Stimulated activated CD8-positive, alpha-beta memory T cell treated with anti-CD3 and anti-CD28 coated beads, Interleukin-15, amount 100 ng/mL, for 24 hours (primary cell): ENCODE measurements at places on chromosomes 2 and 18.

DNA sequence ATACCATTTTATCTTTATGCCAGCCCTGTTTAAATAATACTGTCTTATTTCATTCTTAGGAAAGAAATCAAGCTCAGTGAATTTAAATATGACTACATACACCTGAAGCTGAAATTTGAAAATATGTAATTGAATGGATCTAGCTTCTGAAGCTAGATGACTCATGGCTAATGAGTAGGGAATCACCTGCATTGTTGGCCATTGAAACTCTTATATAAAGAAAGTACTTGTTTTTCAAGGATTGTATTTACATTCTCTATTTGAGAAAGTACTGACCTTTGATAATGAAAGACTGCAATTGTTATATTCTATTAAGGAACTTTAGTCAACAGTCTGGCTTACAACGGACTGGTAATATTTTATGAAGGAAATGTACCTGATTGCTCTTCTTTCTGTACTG lies 346.7 kb upstream of the LRATD1 start:
- no peak for DNase-seq

DNA sequence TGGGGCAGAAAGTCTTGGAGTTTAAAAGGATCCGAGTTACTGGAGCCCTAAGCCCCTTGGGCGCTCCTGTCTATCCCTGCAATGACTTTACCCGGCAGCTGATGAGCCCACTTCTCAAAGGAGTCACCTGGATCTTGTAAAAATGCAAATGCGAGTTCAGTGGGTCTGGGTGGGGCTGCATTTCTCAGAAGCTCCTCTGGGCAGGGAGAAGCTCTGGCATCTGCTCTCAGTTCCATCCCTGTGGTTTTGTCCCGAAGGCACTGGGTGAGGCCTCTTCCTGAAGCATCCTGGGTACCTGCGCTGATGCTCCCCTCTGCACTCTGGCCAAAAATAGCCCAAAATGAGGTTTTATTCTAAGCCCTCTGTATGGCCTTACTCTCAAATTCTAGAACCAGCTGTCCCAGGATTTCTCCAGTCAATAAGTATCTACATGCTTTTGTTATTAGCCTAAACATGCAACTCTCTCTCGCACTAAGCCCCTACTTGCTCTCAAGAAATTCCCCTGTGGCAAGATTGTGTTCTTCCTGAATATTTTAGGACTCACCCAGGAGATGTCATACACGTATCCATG lies 167.8 kb upstream of the APCDD1 start:
- no peak for DNase-seq

- DNase-seq: no peak
These were observed 128.6 kb downstream of the BIRC6 start for GRCh38 chr2:32485399-32485798.

- no peak for DNase-seq
These were observed 167.3 kb downstream of the SEPTIN10 start for GRCh38 chr2:109446278-109447131.

DNA sequence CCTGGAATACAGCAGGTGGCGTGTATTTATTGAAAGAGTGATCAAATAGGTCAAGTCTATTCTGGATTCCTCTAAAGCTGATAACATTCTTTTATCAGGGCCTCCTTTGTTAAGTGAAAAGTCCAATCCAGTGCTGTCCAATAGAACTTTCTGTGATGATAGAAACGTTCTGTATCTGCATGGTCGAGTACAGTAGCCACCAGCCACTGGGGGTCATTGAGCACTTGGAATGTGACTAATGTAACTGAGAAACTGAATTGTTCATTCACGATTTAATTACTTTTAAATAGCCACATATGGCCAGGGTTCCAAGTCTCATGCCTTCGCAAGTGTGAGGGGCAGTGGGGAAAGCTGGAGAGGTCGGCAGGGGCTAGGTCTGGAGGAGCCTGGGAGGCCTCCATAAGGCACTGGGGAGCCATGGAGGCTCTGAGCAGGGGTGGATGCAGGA lies 20.5 kb downstream of the SH2D6 start:
- no peak for DNase-seq

DNA sequence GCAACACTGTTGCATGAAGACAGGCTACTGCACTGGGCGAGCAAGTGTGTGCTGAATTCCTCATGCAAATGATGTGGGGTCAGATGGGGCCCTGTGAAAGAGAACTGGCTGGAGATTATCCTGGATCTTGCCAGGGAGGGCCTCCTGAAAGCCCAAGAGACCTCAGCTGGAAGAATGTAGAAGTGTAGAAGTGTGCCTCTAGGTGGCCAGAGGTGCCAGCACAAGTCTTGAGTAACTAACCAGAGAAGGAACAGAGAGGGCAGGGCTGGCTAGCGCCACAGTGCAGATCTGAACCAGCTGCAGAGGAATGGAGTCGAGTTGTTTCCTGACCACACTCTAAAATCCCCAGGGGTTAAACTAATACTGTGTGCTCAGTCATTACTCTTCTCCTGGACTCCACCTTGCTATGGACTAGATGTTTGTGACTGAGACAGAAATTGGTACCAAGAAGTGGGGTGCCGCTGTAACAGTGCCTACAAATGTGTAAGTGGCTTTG lies 399.3 kb downstream of the LRATD1 start:
- no peak for DNase-seq

DNA sequence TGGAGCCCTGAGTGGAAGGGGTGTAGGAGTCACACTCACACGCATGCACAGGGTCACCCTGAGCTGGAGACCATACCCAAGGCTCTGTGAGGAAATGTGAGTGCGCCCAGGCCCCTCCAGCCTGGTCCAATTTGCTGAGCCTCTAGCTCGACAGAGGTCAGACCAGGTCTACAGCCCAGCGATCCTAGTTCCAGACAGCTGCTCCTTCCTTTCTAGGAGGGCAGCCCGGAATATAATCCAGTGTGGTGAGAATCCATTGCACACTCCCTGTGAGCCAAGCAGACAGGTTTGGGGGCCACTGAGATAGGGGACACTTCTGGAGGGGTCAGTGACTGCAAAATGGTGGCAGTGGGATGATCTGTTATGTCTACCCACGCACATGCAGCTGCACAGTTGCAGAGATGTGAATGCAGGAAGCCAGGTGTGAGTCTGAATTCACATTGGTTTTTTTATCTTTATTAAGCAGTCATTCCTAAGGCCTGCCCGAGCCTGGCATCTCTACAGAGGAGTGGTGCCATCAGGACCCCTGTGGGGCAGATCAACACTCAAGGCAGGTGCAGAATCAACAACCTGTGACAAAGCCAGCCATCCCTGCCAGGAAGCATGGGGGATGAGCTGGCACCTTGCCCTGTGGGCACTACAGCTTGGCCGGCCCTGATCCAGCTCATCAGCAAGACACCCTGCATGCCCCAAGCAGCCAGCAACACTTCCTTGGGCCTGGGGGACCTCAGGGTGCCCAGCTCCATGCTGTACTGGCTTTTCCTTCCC lies at the start of gene GPR148:
GPR148 (plus strand) TSS at position 522 of the 768 bp plus-strand sequence; CDS start at position 604, 82 bp downstream.
- DNase-seq: no peak

- DNase-seq: no peak
These were observed 80.0 kb downstream of the PRPF40A start for GRCh38 chr2:152637251-152637650.

- no peak for DNase-seq
These were observed 36.4 kb downstream of the CCDC150 start for GRCh38 chr2:196675963-196676362.

DNA sequence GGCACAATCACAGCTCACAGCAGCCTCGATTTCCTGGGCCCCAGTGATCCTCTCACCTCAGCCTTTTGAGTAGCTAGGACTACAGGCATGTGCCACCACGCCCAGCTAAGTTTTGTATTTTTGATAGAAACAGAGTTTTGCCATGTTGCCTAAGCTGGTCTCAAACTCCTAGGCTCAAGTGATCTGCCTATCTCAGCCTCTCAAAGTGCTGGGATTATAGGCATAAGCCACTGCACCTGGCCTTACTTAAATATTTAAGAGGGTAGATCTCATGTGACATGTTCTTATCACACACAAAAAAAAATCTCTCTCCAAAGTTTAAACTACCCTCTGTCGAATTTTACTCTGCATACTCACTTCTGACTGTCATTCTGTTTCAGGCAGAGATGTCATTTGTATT lies 75.4 kb upstream of the CHRNA1 start:
- no peak for DNase-seq

- no peak for DNase-seq
These were observed 730 bp downstream of the ODC1 start for GRCh38 chr2:10447300-10447894.

- no peak for DNase-seq
These were observed 611 bp downstream of the TCF7L1 start for GRCh38 chr2:85133751-85134254.

- no peak for DNase-seq
These were observed at the start of gene DLGAP1 for GRCh38 chr18:4455113-4455811. TSS of gene DLGAP1 (minus strand) at chr18:4455307.

GRCh38 chr2:122236152-122236874 lies 480.9 kb downstream of the TSN start:
- no peak for DNase-seq

DNA sequence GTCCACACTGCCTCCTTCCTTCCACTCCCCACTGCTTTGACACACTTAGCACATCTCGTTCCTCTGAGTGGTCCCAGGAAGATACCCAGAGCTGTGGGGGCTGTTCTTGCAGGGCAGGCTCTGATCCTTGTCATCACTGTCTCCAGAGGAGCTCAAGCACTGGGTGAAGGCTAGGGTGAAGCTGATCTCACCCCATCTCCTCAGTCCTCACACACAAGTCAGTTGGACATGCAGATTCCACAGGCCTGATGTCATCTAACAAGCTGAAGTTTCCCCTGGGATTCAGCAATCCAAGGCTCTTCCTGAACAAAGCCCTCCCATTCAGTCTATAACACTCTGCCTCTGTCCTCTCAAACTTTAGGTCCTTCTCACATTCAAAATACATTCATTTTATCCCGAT lies 90.6 kb upstream of the RAB6C start:
- no peak for DNase-seq

DNA sequence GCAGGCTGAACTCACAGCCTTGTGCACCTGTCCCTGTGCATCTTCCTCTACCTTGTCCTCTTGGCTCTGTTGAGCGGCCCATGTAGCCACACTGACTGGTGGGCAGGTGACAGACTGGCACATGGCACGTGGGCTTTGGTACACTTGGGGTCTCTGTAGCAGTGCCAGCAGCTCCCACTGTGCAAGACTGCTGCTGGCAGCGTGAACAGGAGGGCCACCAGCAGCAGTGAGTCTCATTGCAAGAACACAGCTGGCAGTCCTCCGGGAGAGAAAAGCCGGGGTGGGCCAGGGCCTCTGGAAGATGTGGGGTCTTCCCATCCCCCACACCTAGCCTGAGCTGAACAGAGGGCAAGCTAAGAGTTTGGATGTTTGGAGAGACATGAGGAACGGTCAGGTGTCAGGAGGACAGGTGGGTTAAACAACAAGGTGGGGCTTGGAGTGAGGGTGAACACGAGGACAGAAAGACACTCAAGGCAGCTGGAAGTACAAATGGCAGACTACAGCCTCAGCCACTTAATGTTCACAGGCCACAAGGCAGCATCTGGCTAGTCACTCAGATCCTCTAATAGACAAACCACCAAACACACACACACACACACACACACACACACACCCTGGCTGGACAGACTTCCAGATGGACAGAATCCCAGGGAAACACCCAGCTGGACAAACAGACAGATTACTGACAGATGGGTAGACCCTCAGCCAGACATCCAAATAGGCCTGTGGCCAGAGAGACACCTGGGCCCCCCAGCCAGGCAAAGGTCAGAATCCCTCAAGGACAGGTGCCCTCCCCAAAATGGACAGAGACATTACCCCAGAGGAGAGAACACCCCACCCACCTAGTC lies 2.3 kb upstream of the PTPN18 start:
- no peak for DNase-seq
